CD8-positive, alpha-beta memory T cell (primary cell): ENCODE measurements at places on chromosomes 7 and 10.

DNA sequence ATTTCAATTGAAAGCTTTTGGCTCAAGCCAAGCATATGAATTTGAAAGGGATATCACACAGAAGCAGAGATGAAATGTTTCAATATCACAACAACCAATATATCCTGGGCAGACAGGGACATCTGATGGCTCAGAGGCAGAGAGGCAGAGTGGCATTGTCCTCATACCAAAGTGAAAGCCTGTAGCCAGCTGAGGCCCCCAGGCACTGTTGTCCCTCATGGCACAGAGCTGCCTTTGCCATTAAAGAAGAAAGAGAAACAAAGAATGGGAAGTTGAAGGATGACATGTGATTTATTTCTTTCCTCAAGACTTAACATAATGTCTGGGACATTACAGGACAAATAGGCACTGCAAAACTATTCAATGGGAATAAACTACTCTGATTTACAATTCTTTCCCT is 504.3 kb upstream of the PCDH15 start:
- no peak for DNase-seq

DNA sequence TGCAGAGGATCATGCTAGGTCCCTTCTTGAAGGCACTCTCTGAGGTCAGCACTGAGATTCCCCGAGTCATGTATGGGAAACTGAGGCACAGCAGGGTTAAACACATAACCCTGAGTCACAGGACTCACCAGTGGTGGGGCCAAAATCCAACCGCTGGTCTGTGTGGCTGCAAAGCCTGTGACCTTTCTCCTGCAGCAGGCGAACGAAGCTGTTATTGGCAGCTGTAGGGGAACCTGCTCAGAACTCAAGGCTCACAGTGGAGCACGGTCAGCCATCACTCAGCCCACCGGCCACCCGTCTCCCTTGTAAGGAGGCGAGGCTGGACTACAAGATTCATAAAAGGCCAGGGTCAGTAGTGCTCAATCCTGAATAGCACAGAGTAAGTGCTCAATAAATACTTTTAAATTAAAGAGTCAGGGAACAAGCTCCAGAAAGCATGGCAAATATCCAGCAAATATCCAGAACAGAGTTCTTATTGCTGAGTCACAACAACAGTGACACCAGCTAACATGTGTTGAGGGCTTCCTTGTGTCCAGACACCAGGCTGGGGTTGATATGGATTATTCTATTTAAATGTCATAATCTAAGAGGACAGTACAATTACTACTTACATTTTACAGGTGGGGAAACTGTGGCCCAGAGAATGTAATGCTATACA is 34.9 kb downstream of the CHST15 start:
- no peak for DNase-seq

DNA sequence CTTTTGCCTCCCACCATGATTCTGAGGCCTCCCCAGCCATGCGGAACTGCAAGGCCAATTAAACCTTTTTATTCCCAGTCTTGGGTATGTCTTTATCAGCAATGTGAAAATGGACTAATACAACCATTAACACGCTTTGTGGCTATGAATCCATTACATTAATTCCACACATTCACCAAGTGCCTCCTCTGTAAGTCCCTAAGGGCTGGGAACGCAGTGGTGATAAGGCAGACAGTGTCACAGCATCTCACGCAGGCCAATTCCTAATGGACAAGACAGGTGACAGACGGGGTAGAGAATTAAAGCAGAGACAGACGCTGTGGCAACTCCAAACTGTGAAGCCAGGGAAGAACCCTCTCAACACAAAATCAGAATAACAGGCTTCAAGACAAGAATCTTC is 247.8 kb downstream of the DIP2C start:
- no peak for DNase-seq

- DNase-seq: no peak
These were observed 42.6 kb downstream of the ZNF503 start for GRCh38 chr10:75358835-75359421.

- DNase-seq: no peak
These were observed 1.3 kb downstream of the LRMDA start for GRCh38 chr10:75432763-75433162.

GRCh38 chr10:103373544-103373943 is 5.8 kb downstream of the TAF5 start:
- no peak for DNase-seq

- DNase-seq: no peak
These were observed 2.0 kb upstream of the AKR1B15 start for GRCh38 chr7:134546955-134547354.

DNA sequence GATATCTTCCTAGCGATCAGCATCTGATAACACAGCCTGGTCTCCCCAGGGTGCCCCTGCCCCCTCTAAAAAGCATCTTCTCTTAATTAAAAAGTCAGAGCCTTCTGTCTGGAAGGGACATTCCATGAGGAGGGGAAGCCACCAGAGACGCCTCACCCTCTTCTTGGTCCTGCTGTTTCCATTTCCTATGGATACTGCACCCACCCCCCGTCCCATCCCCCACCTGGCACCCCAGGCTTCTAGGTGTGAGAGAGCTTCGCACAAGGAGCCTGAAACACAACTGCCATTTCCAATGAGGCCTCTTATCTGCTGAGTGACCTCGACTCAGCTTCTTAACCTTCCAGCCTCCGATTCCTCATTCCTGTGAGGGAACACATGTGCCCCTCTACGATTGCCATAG is 51.4 kb downstream of the COL13A1 start:
- DNase-seq: no peak

DNA sequence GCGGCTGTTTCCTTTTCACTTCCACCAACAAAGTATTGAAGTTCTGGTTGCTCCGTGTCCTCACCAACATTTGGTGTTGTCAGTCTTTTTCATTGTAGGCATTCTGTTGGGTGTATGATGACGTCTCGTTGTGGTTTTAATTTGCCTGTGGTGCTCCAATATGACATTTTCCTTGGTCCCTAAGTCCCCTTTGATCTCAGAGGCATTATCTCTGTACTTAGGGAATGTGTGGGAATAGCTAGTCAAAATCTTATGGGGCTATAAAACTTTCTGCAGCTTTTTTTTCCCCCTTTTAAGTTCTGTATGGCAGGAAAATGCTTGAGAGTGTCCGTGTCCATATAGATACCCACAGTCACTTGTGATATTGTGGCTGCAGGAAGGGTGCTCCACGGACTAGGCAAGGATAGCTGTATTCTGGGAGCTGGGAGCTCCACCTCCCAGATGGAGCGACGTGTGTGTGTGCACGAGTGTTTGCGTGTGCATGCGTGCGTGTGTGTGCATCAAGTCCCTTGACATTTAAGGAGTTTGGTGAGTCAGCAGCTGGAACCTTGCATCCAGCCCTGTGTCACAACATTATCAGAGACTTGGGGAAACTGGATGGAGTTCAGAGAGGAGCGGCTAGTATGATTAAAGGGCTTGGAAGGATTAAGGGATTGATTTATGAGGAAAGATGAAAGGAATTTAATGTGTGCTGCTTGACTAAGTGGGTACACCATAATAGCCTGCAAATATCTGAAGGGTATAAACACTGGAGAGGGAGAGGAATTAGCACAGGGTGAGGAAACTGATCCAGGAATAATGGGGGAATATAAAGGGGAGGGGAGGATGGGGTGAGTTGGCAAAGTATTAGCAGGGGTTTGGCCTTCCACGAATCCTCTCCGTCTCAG is 66.8 kb downstream of the LRMDA start:
- no peak for DNase-seq

- DNase-seq: no peak
These were observed 73.7 kb upstream of the SKAP2 start for GRCh38 chr7:26937939-26938623.

- no peak for DNase-seq
These were observed 173.9 kb downstream of the ZNF438 start for GRCh38 chr10:30857803-30858202.

GRCh38 chr7:101537935-101538595 is 91.0 kb downstream of the MYL10 start:
- no peak for DNase-seq

DNA sequence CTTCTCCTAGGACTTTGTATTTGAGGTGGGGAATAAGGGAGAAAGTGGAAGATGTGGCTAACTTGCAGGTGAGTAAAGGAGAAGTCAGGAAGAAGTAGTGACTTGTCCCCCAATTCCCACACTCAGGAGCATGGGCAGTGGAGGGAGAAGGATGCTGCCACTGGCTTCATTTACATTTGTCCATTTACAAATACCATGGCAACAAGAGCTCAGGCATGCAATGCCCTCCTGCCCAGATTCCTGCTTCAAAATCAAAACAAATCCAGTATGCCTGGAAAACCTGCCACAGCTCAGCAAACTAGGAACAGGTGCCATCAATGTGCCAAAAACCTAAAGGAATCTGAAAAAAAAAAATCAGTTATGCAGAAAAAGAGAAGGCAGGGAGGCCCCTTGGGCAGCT is 139.9 kb downstream of the KCNMA1 start:
- no peak for DNase-seq
